ENCODE measurements at places on chromosomes 5 and 9.

- no peak for DNase-seq
These were observed 28.3 kb upstream of the GAS1 start for GRCh38 chr9:86975606-86976005.

DNA sequence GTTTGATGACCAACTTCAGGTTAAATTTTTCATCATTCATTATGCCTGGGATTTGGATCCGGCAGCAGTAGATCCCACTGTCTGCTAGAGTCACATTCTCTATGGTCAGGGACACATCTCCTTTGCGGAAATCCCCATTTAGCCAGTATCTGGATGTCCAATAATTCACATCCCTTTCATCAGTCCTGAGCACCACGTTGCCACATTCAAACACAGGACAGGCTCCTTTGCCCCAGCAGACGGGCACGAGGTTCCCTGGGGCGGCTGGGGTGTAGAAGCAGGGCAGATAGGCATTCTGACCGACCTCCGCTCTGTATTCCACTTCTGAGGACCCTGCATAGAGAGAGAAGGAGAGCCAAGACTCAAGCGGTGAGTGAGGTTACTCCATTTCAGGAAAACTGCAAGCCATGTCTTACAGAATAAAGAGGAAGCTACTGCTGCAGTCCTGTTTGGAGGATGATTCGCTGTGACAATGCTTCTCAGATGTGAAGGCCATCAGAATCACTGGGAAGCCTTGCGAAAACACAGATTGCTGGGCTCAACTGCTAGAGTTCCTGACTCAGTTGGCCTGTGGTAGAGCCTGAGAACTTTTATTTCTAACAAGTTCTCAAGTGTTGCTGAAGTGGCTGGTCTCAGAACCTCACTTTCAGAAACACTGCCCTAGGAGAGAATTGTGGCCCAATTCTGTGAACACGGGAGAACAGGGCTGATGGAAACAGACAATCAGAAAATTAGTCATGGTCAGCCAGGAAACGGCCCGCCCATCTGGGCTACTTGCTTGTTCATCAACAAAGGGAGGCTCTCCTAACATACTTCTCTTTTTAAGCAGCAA lies 2.0 kb downstream of the HAVCR2 start:
- DNase-seq, result peak; percentile 32

DNA sequence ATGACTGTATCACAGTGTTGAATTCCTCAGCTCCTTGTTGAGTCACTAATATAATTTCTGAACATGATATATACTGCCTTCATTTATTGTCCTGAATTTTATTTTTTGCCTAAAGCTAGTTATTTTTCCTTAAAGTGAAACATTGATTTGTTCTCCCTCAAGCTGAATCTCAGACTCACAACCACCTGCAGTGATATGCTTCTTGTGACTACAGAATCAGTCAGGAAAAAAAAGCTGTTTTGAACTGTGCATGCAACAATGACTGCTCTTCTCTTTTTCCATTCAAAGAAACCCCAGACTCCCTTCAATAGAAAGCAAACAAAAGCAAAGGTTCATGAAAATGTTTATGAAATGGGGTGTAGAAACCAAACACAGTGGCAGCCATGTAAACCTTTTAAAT lies 470.2 kb upstream of the CHD1 start:
- no peak for DNase-seq

GRCh38 chr5:3839151-3839550 lies 243.5 kb downstream of the IRX1 start:
- no peak for DNase-seq

DNA sequence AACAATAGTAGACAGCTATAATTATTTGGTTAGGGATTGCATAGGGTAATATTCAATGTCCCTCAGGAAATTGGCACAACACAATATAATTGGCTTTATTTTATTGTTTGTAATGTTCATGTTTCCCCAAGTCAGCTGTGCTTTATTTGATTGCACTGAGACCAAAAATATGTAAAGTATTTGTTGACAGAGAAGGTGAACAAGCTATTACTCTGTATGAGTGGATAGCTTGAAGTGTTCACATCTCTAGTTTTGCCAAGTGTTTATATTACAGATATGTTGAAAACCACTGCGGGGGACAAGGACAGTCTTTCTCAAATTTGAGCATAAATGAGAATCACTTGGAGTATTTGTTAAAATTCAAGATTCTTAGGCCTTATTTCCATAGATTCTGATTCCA lies 83.3 kb downstream of the RAB3C start:
- DNase-seq, result no peak

DNA sequence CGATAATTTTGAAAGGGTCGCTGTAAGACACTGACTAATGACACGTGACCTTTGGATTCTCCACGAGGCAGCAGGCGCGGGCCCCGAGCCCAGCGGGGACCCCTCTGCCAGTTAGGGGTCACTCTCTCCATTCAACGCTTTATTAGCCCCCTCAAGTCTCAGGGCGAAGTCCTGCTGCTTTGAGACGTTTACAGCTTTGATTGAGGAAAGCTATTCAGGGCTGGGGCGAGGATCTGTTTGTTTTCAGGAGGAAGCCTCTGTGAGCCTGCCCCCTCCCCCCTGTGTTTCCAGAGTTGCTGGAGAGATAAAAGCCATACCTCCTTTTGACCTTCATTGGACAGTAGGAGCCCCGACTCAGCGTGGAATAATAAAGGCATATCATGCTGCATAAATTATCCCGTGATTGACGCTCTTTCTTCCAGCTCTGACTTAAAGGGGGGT lies 31.4 kb upstream of the MSX2 start:
- DNase-seq, result no peak

- DNase-seq, result no peak
These were observed 146.3 kb upstream of the FSTL4 start for GRCh38 chr5:133758641-133759040.

GRCh38 chr9:131692612-131693562 lies 47.0 kb downstream of the RAPGEF1 start:
- DNase-seq, result no peak

GRCh38 chr5:8062521-8062920 lies 193.6 kb downstream of the MTRR start:
- DNase-seq, result no peak

- no peak for DNase-seq
These were observed 21.2 kb downstream of the FAXDC2 start for GRCh38 chr5:154829181-154829588.

- DNase-seq, result no peak
These were observed 61.4 kb upstream of the RANBP6 start for GRCh38 chr9:6076851-6077250.

DNA sequence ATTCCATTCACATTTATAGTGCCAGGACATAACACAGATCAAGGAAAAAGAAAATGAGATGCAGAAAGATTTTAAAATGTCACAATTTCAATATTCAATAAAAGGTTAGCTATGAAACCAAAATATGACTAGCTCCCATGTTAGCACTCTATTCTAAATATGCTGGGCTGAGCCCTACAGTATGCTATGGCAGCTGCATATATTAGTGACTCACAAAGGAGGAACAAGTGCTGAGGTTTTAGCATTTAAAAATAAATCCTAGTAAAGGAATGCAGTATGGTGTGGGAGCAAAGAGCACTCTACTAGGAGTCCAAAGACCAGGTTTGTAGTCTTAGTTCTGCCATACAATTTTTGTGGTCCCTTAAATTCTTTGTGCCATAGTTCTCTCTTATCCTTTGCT lies 118.4 kb downstream of the OXCT1 start:
- no peak for DNase-seq

GRCh38 chr9:122900791-122901190 lies 4.4 kb downstream of the RC3H2 start:
- no peak for DNase-seq

DNA sequence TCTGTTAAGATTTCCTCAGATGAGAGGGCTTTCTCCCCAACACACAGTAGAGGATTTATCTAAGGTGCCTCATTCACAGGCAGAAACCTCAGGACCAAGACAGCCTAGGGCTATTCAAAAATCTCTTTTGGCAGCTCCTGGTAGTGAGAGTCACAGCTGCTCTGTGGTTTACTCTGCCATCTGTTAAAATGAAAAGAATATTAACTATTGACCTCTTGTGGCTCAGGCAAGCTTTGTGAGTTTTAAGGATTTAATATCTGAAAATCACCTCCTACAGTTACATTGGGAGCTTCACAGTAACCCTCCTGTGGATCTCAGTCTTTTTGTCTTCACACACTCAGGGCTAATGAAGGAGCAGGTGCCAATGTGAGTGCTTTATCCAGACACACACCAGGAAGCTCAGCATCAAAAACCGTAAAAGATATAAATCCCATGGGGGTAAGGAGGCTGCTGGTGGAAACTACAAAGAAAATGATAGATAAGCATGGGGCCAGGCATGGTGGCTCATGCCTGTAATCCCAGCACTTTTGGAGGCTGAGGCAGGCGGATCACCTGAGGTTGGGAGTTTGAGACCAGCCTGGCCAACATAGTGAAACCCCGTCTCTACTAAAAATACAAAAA lies 29.7 kb downstream of the PPP1R2B start:
- DNase-seq, result no peak

- DNase-seq, result no peak
These were observed 391.9 kb upstream of the PRR16 start for GRCh38 chr5:120072068-120072761.

DNA sequence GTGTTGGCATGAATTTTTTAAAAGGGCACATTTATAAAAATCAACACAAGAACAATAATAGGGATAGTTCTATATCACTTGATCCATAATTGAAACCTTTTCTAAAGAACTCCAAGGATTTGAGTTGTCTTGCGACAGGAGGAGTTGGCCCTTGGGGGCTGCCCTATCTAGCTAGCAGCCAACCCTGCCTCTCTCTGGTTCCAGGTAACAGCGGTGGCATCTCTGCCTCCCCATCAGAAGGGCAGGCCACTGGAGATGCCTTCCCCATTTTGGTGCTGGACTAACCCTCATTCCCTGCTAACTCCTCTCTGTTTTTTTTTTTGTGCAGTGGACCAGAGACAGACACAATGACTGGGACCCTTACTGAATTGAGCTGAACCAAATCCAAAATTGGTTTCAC lies 393.0 kb downstream of the MED10 start:
- DNase-seq, result no peak

DNA sequence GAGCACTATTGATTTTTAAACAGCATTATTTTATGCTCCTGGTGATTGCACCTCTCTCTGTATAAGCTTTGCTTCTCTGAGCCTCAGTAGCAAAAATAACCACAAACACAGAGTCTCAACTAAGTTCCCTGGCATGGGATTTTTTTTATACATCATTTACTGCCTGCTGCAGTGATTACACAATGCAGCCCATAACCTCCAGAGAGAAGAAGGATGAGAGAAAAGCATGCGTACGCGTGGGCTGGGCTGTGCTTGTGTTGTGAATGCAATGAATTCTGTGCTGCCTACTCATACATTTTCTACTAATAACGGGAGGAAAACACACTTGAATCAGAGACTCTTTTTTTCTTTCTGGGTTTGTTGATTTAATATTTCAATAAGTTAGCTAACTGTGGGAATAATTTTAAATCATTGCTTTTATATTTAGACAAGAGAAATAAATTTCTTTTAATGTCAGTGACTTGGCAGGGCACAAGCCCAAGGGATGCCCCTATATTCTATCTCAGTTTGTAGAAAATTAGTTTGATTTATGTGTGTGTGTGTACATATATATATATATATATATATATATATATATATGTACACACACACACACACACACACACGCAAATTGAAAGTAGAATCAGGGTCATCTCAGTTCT lies 351.5 kb downstream of the MED10 start:
- no peak for DNase-seq

DNA sequence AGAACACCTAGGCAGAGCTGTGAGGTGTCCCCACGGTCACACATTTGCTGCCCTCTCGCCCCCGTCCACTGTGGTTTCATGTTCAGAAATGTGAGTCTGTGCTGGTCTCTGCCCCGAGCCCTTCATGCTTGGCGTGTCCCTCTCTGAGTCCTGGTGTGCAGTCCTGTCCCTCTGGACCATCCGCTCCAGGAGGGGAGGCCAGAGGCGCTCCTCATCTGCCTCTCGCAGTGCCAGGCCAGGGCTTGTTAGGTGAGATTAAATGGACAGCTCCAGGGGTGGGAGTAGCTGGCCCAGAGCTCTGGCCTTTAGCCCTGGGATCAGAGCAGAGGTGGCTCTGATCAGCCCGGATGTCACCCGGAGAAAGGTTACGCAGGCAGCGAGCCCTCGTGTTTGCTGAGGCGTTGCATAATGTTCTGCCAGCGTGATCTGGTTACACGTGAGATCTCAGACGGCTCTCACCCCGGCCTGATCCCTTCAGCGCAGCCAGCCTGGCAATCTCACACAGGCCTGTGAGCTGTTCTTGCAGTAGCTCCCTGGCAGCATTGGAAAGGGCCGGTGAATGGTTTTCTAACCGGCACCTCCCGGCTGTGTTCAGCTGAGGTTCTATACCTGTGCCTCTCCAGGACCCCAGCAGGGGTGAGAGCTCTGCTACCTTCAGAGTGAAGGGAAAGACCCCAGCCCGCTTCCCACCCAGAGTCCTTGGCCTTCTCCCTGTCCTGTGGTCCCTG lies 24.5 kb downstream of the PTGES2 start:
- DNase-seq, result no peak

GRCh38 chr5:149913436-149914419 lies 30.9 kb downstream of the PDE6A start:
- no peak for DNase-seq

- DNase-seq, result no peak
These were observed 4.6 kb upstream of the ISL1 start for GRCh38 chr5:51378448-51379330.

DNA sequence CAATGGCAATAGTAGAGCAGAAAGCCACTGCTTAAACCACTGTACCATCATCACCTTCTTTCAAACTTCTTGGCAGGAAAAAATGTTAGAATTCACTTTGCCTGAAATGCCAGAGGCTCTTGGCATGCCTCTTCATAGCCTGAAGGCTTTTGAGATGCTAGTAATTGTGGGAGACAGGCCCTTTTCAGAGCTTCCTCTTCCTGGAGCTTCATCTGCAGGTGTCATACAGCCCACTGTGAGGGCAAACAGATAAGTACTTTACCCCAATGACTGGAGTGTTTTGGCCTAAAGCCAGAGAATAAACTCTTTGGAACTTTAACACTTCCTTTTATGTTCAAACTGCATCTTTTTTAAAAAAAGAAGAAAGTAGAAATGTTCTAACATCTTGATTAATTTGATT lies 81.3 kb upstream of the TMEM171 start:
- no peak for DNase-seq

DNA sequence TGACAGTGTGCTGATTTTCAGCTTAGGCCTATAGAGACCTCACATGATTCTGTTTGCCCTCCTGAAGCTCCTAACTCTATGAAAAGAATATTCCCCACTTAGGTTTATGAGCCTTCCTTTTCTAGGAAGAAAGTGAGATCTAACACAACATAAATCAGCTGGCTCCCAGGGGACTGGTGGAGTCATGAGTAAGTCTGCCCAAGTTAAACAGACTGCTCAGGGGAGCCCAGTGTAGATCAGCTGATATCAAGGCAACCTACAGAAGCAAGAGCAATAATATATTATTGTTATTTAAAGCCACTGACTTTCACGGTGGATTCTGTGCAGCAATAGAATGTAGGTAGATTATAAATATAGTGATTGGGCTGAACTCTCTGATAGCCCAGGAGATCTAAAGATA lies 1978.6 kb upstream of the CDH6 start:
- no peak for DNase-seq
